ENCODE measurements at places on chromosomes 6 and 20.

DNA sequence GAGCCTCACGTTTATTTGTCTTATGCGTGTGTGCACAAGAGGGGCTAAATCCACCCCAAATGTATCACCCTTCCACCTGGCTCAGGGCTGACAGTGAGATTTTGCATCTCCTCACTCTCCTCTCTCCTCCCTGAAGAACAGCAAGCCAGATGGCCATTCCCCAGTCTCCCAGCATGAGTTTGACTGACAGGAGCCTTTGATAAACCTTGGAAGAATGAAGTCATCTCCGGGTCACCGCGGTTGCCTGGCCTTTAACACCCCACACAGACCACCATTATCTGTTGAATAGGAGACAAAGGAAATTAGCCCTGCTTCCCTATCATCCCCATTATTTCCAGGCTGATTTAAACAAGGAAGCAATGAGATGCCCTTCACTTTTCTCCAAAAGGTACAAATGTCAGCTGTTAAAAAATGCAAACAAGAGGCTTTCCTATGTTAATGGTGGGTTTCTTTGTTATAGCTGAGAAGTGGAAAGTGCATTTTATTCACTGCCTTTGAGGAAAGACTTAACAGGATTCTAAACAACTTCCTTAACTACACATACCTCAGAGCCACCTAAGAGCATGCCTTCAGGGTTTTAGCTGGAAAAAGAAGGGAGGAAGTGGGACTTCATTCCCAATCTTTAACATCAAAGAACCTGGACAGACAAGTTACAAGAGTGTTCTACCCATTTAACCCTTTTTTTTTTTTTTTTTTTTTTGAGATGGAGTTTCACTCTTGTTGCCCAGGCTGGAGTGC lies 524.8 kb upstream of the ID4 start:
- no peak for DNase-seq

GRCh38 chr20:50879649-50880550 lies 51.3 kb downstream of the ADNP start:
- no peak for DNase-seq

DNA sequence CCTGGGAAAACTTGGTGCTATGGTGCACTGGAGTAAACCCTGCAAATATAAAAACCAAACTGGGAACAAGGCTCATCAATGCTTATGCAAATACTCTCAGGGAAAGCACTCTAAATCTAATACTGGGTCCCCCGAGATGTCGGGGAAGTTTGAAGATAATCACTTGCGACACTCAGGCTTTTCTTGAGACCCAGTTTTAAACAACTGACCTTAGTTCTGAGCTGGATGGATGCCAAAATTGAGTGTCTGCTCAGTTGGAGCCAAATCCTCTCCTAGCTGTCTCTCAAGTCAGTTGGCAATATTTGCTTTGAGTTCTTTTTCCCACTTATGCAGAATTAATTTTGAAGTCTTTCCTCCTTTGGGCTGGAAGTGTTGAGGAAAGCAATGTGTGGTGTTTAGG lies 75.5 kb upstream of the CD2AP start:
- DNase-seq, result no peak

DNA sequence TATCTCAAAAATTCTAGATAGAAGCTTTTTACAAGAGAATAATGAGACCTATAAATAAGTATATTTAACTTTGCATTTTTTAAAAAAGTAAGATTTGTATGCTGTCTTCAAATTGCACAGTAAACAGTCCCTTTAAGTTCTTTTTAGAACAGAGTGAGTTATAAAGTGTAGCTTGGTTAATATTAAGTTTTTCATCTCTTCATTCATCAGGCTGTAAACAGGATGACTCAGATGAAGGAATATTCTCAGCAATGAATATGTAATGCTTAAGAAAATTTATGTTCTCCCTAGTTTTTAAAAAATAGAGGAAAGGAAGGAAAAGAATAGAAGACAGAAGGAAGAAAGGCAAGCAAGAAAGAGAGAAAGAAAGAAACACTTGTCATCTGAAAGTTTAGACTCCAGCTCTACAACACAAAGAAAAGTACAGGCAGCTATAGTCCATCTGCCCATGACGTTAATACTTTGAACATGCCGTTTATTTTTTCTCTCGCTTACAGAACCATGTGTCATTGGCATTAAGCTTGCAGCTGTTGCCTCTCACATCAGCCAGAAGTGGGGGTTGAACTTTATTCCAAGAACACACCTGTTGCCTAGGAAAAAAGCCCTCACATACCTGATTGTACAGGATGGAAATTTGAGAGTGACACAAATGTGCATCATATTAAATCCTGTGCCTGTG lies 36.1 kb downstream of the CAP2 start:
- peak; percentile 100 for DNase-seq

DNA sequence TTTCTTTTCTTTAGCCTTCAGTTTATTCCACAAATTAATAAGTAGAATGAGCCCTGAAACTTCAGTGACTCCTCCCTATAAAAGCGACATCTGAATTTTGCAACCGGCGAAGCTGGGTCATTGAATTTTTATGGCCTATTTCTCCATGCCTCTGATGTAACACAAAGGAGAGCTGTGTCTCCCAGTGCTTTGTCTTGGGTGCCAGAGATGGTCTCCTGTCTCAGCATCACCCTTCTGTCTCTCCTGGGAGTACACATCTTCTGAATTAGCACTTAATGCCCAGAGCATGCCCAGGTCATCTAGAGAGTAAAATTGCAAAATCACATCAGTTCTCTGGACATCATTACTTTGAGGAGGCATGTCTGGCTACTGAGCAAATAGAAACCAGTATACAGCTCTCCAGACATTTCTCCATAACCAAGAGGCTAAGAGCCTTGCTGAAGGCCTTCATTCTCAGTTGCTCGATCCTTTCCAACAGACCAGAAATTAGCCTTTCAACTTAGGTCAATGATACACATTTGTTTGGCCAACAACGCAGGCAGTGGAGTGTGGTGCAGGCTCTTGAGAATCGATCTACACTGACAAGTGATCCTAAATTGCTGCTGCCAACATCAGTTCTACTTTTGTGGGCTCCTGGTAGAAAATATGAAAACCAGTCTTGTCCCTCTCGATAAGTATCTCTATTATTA lies 176.0 kb upstream of the FOXQ1 start:
- DNase-seq, result no peak

- no peak for DNase-seq
Measured at GRCh38 chr6:139242457-139243240, 49.1 kb downstream of the TXLNB start.

- peak; percentile 13 for DNase-seq
Measured at GRCh38 chr20:36950414-36951197, 902 bp downstream of the SAMHD1 start.

- no peak for DNase-seq
Measured at GRCh38 chr20:50338479-50339391, 148.1 kb downstream of the CEBPB start.

DNA sequence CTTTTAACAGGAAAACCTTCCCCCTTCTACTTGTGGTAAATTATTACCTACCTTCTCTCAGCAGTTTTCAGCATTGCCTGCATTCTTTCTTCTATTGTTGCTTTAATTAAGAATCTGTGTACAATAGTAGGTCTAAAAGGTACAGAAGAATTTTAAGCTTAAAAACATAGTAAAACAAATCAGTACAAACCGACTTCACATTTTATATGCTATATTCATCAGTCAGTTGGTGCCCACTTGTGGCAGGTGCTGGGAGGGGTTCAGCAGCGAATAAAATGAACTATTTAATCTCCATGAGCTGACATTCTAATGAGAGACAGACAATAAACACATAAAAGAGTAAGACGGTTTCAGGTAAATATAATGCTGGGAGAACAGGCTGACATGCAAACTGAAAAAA lies 73.4 kb upstream of the FBXO30 start:
- DNase-seq, result no peak

- DNase-seq, result no peak
Measured at GRCh38 chr20:2224368-2224639, 71.5 kb upstream of the TGM3 start.

DNA sequence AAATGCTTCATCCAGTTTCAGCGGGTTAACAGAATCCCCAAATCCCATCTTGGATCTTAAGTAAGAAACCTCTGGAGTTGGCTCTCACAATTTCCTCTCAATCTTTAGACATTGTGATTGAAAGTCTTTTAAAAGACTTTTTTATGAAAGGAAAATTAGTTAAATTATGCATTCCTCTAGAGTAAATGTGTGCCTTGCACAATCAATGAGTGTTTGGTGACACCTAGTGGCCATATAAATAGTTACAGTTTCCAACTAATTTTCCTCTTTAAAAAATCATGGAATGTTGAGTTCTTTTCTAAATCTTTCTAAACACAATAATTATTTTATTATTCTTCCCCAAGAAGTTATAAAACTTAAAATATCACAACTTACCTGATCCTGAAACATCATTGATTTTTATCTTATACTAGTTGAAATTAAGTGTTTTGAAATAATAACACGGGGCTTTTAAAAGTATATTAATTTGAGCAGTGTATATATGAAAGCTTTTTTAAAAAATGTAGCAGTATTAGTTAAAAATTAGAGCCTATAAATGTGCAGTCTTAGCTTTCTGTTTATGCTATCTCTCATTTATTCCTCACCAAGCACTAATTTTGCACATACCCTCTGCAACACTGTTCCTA lies 66.4 kb downstream of the PKHD1 start:
- DNase-seq, result peak; percentile 31

- peak; percentile 99 for DNase-seq
Measured at GRCh38 chr20:44018259-44018941, 103.7 kb downstream of the TOX2 start.

GRCh38 chr6:128493877-128494276 lies 26.5 kb downstream of the PTPRK start:
- no peak for DNase-seq

DNA sequence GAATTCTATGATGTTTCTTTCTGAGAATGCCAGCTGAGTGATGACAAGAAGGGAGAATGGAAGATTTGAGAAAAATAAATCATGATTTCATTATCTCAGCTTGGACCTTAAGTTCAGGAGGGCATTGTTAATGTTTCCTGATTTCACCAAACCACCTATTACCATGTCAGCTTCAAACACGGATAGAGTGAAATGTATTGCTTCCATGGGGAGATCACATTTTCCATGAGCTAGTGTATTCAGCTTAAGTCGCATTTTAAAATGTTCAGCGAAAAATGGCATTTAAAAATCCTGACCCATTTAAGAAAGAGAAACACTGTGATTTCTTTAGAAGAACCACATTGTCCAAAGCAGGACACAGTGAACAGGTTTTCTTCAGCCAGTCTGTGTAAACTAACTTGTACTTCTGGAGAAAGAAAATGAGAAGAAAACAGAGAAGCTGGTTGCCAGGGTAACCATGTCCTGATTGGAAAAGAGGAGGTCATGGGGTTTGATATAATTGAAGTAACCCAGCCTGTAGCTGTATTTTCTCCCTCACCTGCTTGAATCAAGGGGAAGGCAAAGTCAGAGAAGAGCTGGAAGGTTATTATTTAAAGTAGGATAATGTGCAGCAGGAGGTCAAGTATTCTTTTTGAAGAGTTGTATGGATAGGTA lies 684.1 kb upstream of the NRSN1 start:
- DNase-seq, result no peak

GRCh38 chr6:8435845-8436168 lies 462 bp upstream of the SLC35B3 start:
- peak; percentile 72 for DNase-seq

GRCh38 chr6:17987697-17988421 lies 424 bp upstream of the KIF13A start:
- DNase-seq, result peak; percentile 93

- DNase-seq, result no peak
Measured at GRCh38 chr6:34908194-34908593, 19.1 kb downstream of the ANKS1A start.

DNA sequence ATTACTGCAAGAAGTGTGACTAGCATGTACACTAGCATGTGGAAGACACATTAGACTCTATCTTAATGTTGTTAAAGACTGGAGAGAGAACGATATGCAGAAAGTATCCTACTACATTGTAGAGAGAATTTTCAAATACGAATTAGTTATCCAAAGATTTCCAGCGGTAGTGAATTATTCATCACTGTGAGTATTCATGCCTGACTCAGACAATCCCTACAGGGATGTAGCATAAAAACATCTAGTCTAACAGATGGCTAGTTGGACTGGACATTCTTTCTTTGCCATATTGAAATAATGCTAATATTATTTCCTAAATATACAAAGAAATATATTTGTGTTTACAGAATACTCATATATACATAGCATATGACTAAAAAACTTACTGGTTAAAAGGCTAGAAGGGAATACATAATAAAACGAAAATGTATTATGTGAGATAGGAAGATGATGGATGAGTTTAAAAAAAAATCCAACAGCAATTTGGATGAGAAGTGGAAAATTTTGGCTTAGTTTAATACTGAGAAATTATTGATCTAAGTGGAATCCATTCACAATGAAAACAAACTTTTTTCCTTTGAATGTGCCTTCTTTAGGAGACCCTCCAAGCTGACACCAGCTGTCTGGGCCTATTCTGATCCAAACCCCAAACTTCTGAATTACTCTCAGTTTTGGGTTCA lies 580.7 kb downstream of the RFPL4B start:
- DNase-seq, result no peak

GRCh38 chr6:6006428-6007365 lies at the start of gene NRN1:
NRN1 (minus strand) TSS chr6:6006925; CDS start chr6:6006749, 176 bp downstream.
- DNase-seq, result peak; percentile 61

GRCh38 chr6:115514656-115515055 lies 546.0 kb downstream of the FRK start:
- DNase-seq, result no peak

DNA sequence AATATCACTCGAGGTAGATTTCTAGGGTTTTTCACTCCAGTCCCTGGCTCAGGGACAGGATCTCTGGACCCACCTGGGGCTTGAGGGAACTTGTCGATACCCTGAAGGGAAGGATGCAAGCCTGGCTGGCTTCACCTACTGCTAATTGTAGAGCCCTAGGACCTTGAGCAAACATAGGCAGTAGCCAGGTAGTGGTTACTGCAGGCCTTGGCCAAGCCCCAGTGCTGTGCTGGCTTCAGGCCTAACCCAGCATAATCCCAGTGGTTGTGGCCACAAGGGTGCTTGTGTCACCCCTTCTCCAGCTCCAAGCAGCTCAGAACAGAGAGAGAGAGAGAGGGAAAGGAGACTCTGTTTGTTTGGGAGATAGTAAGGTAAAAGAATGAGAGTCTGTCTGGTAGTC lies 5.8 kb upstream of the MCM9 start:
- no peak for DNase-seq

DNA sequence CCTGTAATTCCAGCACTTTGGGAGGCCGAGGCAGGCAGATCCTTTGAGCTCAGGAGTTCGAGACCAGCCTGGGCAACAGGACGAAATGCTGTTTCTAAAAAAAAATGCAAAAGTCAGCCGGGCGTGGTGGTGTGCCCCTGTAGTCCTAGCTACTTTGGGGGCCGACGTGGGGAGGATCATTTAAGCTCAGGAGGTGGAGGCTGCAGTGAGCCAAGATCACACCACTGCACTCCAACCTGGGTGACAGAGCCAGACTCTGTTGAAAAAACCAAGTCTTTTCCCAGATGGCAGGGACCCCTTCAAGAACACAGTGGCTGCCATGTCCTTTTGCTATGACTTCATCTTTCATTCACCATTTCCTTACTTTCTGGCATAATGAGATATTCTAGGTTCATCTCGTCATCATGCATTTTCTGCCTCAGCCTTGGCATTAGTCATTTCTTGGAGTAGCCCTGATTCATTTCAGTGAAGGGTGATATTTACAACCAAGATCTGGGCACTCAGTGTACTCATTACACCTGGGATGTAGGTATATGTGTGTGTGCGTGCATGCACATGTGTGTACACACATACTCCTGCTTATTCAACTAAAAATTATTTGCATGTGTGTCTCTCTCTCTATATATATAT lies 61.4 kb upstream of the TOX2 start:
- DNase-seq, result no peak

GRCh38 chr6:134686071-134686470 lies 263.8 kb downstream of the ALDH8A1 start:
- peak; percentile 41 for DNase-seq
